Activated CD4-positive, alpha-beta T cell treated with anti-CD3 and anti-CD28 coated beads, Interleukin-10, Interleukin-2, amounts not matched to agents 100 ng/mL and 50 ng/mL, durations not matched to agents 16 hours and 8 hours (primary cell): ENCODE measurements at places on chromosomes 4 and X.

GRCh38 chr4:128636906-128637305 lies 172.6 kb upstream of the JADE1 start:
- no peak for DNase-seq

DNA sequence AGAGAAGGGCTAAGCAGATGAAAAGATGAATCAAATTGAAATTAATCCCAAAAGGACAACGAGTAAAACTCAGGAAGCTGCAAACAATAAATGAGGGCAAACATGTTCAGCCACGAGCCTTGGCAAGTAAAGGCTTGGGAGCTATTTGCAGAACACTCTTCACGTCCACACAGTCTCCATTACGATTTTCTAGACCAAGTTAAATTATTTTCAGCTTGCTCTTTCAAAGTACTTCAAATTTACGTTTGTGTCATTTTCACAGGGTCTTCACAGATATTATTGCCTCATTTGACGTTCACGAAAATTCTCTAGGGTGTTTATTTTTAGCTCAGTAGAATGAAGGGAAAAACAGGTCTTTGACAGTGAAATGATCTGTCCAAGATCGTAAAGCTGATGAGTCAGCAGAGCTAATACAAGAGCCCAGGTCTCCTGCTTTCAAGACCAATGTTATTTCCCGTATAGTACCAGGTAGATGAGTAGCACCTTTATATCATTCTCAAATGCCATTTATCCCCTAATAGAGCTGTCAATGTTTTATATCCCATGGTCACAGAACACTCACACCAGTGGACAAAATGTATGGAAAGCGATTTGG lies 20.9 kb downstream of the KLB start:
- DNase-seq, result no peak

DNA sequence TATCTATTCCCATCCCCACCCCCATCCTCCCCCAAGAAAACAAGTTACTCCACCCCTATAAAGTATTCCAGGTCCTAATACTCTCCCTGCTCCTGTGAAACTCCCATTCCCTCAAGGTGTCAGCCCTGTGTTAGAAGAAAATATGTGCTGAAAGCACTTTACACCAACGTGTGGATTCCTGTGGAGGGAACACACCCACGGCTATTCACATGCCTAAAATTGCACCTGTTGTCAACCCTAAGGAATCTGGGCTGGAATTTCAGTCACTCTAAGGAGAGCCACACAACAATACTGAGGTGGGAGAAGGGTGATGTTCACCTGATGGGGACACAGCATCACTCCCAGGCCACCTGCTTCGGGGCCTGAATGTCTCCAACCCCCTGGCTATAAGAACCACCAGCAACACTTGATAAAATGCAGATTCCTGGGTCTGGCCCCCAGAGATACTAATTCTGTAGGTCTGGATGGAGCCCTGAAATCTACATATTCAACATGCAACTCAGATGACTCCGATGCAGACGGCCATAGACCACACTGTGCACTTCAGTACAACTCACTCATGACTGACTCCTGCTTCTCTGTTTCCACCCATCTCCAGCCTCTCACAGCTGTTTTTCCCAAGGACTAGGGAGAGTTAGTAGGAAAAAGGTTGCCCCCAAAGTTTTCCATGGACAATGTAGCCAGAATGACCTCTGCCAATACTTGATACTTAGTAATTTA lies 15.8 kb downstream of the SCD5 start:
- DNase-seq, result no peak

- no peak for DNase-seq
Measured at GRCh38 chrX:123108513-123109427, 75.3 kb upstream of the GRIA3 start.

DNA sequence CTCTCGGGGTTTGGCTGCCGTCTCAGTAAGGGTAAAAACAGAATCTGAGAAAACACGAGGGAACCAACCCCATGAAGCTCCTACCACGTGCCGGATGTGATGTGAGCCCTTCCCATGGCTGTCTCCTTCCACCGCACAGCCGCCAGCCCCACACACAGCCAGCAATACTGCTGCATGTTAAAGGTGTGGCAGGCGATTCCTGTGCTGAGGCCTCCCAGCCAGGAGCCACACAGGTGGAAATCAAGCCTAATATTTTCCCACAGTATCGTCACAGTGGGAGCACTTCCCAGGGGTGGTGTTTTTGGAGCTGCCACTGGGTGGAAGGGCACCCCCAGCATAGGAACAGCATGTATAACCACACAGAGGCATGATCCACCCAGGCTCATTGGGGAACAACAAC lies 77.5 kb downstream of the SLC2A9 start:
- no peak for DNase-seq

- no peak for DNase-seq
Measured at GRCh38 chrX:140848800-140849199, 139.2 kb downstream of the LINC00632 start.

GRCh38 chr4:38980903-38981676 lies 51.1 kb downstream of the TMEM156 start:
- peak; percentile 80 for DNase-seq
